Nephron progenitor cell (in vitro differentiated cells): ENCODE measurements at places on chromosomes 13 and 19.

DNA sequence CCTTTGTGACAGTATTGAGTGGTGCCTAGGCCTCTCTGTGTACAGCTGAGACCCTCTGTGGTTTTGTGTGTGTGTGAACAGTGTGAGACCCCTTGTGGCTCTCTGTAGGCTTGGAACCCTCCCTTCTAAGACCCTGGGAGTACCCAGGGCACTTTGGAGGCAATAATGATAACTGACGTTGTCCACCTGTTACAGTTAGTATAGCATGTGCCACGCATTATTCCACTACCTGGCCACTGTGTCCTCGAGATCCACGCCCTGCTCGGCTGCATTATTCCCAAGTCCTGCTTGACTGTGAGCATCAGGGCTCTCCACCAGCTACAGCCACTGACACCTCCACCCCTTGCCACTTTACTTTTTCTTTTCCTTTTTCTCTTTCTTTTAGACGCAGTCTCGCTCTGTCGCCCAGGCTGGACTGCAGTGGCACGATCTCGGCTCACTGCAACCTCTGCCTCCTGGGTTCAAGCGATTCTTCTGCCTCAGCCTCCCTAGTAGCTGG is 2.0 kb downstream of the GRAMD1A start:
- no peak for DNase-seq

GRCh38 chr19:19110410-19111135 is 27.7 kb downstream of the TMEM161A start:
- peak; percentile 74 for DNase-seq

DNA sequence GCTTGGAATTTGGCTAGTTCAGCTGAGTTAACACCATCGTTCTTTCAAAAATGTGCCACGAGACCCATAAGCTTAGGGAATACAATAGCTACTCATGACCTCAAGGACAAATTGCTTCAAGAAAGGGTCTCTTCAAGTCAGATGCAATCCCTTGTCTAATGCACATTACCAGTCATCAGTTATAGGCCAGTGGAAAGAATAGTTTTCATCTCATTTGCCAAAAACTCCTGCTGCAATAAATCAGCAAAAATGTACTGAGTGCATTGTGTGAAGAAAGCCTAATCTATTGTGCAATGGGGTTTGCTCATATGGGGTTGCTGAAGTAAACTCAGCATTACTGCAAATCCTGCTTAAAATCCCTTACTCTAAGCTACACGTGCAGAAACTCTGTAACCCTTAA is 208.3 kb upstream of the NBEA start:
- no peak for DNase-seq

- no peak for DNase-seq
Observed at GRCh38 chr13:49731766-49732165, 40.5 kb upstream of the EBPL start.
